ENCODE measurements at places on chromosomes 16 and 17.
A peak's percentile ranks its signal among the peaks of the same experiment; 100 is the strongest.

GRCh38 chr17:79042421-79043190 is 18.6 kb downstream of the C1QTNF1 start:
- no peak for DNase-seq

- no peak for DNase-seq
Measured at GRCh38 chr17:75407655-75408352, 2.3 kb upstream of the GRB2 start.

- no peak for DNase-seq
Measured at GRCh38 chr16:10769381-10769780, 25.7 kb downstream of the NUBP1 start.

- DNase-seq = peak; percentile 14
Measured at GRCh38 chr16:48367441-48368049, 17.7 kb downstream of the SIAH1 start.

GRCh38 chr17:7186241-7186640 is 7.1 kb upstream of the ASGR1 start:
- DNase-seq = no peak

GRCh38 chr17:18323007-18323406 is 7.9 kb downstream of the SMCR8 start:
- DNase-seq = no peak

GRCh38 chr17:3678095-3678820 is 9.6 kb downstream of the EMC6 start:
- DNase-seq = no peak

- DNase-seq = no peak
Measured at GRCh38 chr17:19590451-19590850, 56.8 kb downstream of the SLC47A1 start.

- peak; percentile 62 for DNase-seq
Measured at GRCh38 chr16:54934481-54935265, 4.0 kb downstream of the IRX5 start.

DNA sequence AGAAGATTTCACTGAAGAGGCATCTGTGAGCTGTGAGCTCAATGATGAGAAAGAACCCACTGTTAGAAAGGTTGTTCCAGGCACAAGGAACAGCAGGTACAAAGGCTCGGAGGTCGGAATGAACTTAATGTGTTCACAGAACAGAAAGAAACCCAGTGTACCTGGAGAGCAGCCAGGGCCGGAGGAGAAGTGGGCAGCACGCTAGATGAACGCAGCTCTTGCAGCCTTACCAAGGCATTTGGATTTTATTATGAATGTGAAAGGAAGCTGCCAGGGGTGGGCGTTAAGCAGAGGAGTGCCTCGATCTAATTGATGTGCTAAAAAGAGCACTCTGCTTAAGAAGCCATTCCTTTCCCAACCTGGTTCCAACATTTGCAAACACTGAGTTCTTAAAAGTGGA is 19.0 kb downstream of the EEF2K start:
- DNase-seq = no peak

- DNase-seq = no peak
Measured at GRCh38 chr17:66248285-66248684, 19.1 kb upstream of the APOH start.

DNA sequence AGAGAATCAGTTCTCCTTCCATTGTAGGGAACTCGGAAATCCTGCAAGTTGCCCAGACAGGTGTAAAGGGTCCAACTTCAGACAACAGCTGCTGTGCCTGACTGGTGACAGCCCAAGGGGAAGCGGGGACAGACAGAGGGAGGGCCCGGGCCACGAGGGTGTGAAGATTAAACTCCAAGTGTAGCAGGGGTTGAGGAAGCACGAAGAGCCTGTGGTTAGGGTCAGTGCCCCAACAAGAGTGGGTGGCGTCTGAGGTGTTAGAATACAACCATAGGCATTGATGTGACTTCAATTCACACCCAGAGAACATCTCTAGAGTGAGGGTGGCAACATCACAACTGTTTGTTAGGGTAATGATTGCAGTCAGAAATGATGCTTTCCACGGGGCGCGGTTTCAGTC is 39.1 kb downstream of the ASPA start:
- no peak for DNase-seq

- DNase-seq = no peak
Measured at GRCh38 chr16:9908613-9909012, 273.6 kb downstream of the GRIN2A start.

DNA sequence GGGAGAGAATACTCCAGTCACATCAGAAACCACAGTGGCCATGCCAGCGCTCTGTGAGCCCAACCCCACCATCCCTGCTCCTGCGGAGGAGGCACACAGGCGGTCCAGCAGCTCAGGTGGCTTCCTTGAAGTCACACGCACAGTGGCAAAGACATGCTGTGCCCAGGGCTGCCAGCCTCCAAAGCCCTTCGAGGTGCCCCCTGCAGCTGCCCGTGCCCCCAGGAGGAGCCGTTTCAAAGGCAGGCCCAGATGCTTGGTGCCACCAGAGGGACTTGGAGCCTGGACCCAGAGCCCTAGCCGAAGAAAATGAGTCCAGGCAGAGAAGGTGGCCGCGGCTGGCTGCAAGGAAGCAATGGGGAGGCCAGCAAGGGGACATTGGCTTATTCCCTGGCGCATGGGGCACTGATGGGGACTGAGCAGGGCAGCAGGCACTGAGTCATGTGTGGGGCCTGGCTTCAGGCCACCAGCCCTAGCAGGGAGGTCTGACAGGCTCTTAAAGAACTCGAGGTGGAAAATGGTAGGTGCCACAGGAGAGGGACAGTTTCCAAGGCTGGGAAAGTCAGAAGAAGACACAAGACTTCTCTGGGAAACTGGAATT is 17.2 kb upstream of the CACNG1 start:
- no peak for DNase-seq

GRCh38 chr16:86910161-86910769 is 331.9 kb downstream of the FOXL1 start:
- no peak for DNase-seq

DNA sequence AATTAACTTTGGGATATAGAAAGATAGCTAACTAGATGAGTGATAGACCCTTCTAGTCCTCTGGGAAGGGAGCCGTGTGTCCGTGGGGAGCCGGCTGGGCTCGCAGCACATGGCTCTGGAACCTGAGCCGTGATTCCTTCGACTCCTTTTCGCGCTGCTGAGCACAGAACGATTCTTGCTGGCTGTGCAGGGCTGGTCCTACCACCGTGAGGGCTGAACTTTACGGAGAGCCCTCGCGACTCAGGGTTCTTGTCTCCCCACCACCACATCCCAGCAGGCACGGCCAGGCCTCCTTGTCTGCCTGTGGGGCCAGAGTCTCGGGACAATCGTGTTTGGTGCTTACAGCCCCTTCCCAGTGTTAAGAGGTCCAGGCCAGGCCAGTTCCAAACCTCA is 13.8 kb upstream of the TCF25 start:
- DNase-seq = no peak

DNA sequence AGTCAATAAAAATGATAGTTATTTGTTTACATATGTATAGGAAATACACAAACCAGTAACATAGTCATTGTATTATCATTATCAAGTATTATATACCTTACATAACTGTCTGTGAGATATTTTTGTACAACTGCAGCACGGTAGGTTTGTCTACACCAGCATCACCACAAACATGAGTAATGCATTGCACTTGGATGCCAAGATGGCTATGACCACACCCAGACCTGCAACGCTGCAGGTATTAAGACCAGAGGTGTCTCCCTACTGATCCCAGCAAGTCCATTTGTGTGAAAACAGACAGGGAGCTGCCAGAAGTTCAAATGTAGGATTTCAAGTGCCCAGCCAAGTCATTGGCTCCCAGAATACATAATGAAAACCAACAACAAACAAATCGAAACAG is 34.2 kb upstream of the NOS2 start:
- no peak for DNase-seq

DNA sequence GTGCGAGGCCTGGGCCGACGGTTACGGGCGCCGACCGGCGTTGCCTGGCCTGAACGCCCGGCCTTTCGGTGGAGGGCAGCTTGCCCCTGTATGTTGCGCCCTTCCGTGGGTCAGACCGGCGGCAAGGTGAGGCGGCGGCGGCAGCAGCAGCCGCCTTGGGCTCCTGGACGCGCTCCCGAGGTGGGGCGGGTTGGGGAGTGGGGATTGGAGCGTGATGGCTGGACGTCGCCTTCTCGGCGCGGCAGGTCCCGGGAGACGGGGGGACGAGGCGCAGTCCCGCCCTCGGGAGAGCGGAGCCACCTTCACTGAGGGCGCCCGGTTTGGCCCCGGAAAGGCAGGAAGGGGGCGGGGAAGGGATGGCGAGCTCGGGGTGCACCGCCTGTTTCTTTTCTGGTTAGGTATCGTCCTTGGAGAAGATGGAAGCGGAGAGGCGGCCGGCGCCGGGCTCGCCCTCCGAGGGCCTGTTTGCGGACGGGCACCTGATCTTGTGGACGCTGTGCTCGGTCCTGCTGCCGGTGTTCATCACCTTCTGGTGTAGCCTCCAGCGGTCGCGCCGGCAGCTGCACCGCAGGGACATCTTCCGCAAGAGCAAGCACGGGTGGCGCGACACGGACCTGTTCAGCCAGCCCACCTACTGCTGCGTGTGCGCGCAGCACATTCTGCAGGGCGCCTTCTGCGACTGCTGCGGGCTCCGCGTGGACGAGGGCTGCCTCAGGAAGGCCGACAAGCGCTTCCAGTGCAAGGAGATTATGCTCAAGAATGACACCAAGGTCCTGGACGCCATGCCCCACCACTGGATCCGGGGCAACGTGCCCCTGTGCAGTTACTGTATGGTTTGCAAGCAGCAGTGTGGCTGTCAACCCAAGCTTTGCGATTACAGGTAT is 671 bp downstream of the DGKE start:
- peak; percentile 6 for DNase-seq

DNA sequence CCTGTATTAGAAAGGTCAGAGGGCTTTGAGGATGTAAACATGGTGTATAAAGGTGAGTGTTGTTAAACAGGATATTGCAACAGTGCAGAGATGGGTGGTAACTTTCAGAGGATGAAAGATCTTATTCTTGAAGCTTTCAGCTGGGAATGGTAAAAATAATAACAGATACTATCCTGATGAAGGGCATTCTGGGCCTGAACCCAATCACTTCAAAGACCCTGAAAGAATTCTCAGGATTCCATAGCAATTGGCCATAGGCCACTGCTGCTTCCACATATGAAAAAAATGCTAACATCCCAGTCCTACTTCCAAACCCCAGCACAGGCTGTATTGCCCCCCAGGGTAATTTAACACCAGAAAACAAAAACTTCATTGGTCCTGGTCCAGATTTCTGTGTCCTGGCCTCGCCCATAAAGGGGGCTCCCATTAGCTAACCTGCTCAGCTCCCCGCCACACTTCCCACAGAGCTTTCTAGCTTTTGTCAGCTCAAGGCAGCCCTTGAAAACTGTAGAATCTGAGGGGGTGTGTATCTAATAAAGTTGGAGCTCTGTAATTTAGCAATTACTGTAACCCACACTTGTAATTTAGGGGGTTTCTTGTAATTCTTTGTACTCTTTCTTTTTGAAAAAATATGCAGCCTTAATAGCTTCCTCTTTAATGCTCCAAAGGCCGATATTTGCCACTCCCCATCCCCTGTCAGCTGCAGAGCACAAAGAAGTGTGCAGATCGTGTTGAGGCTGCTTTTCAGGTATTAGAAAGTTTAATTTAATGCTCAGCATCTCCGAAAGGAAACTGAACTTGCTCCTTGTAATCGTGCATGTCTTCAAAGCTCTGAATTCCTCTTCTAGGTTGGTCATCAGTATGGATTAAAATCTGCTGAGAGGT is 371.5 kb downstream of the SEC14L1 start:
- DNase-seq = no peak

- no peak for DNase-seq
Measured at GRCh38 chr16:58360041-58360634, 32.1 kb upstream of the GINS3 start.

GRCh38 chr17:5516060-5516792 is 29.9 kb downstream of the MIS12 start:
- DNase-seq = peak; percentile 99

Data from fibroblast of lung (primary cell).